ENCODE measurements at places on chromosomes 13 and 19. TPM values are rescaled to one million over a fixed set of nuclear protein-coding genes. Genes with fewer than 3 reads are reported as not detected.

The PSG11 gene
- 0.05 TPM for total RNA-seq

The S1PR5 gene
- 0.61 TPM for total RNA-seq

The NCAN gene
- 0.14 TPM for total RNA-seq

The PSG6 gene
- total RNA-seq = not detected

The FCAR gene
- 0.71 TPM for total RNA-seq

The MAP3K10 gene
- total RNA-seq = 4.8 TPM

The GZMM gene
- total RNA-seq = 57.1 TPM

The LPAR6 gene
- total RNA-seq = 73.8 TPM

The BBC3 gene
- 5.8 TPM for total RNA-seq

The MCF2L gene
- total RNA-seq = 13.0 TPM

- H3K4me1 ChIP-seq = peaks cover 3% of the 10 kb centered on the region
- no peak for DNase-seq
- no peak overlapping the region for H3K4me3 ChIP-seq
- no peaks in the 10 kb centered on the region for H3K27me3 ChIP-seq
- H3K27ac ChIP-seq = no peak overlapping the region
These were observed 27.4 kb downstream of the FPR3 start for GRCh38 chr19:51822325-51822724.

GRCh38 chr13:44088411-44088810, 208.7 kb downstream of the LACC1 start:
- no peak for DNase-seq
- H3K36me3 ChIP-seq = no peaks in the 10 kb centered on the region
- H3K4me1 ChIP-seq = no peaks in the 10 kb centered on the region

GRCh38 chr13:32431361-32431760, 3.4 kb upstream of the N4BP2L1 start:
- H3K36me3 ChIP-seq = no peaks in the 10 kb centered on the region
- no peak overlapping the region for H3K27ac ChIP-seq
- H3K4me3 ChIP-seq = no peak overlapping the region
- no peak for DNase-seq
- H3K27me3 ChIP-seq = no peaks in the 10 kb centered on the region

DNA sequence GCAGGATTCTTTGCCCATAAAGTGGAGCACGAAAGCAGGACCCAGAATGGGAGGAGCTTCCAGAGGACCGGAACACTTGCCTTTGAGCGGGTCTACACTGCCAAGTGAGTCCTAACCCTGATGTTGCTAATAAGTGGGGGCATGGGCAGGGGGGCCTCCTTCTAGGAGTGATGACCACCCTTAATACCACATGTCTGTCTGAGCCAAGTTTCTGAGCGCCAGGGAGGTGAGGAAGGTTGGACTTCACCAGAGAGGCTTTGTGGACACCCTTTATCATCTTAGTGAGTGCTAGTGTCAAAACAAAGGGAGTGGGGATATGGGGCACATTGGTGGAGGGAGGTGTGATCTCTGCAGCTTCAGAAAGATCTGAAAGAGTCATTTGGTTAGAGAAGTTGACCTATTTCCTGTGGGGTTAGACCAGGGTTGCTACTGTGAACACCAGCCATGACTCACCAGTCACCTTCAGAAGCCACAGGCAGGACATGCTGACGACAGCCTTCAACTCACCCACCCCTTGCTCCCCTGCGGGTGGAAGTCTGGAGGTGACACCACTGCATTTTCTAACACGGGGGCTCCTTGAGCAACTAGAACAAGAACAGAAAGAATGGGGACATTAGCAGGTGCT, 8.8 kb downstream of the ALOX5AP start:
- peaks cover 39% of the 10 kb centered on the region for H3K4me1 ChIP-seq
- H3K27ac ChIP-seq = peak overlapping the region; percentile 39
- peaks cover 21% of the 10 kb centered on the region for H3K36me3 ChIP-seq
- H3K4me3 ChIP-seq = no peak overlapping the region

DNA sequence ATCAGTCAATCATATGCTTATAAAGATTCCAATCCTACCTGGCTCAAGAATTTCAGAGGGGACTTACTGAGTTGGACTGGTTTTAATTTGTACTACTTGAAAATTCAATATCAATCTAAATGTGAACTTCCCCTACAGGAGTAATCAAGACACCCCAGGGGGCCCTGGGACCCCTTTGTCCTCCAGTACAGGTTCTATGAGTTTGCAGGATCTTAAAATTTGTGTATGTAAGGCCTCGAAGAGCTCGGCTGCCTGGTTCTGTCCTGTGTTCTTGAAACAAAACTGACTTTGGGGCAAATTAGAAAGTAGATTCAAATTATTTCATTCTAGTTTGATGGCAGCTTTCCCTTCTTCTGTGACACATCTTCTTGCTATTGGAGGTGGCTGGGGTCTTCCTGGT, 261.3 kb downstream of the KCNRG start:
- H3K4me1 ChIP-seq = no peaks in the 10 kb centered on the region
- no peak overlapping the region for H3K4me3 ChIP-seq
- H3K36me3 ChIP-seq = no peaks in the 10 kb centered on the region
- no peaks in the 10 kb centered on the region for H3K27me3 ChIP-seq
- DNase-seq = no peak

DNA sequence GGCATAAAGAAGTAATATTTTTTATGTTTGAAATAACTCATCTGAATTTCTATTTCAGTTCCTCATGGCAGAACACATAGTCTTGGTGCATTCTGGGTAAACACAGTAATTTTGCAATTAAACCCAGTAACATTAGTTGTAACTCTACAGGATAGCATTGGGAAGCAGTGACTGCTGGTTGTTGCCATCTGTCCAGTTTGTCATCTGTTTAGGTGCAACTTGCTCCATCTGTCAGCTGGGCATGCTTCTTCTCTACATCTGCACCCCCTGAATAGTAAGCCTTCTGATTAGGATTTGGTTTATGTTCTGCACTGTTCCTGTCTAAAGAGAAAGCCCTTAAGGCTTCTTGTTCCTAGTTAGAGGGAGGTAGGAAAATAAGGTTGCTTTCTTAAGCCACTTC, 63.5 kb upstream of the CSNK1A1L start:
- H3K4me1 ChIP-seq = no peaks in the 10 kb centered on the region
- no peak for DNase-seq
- H3K27me3 ChIP-seq = no peaks in the 10 kb centered on the region
- no peak overlapping the region for H3K4me3 ChIP-seq
- no peaks in the 10 kb centered on the region for H3K36me3 ChIP-seq
- no peak overlapping the region for H3K27ac ChIP-seq

DNA sequence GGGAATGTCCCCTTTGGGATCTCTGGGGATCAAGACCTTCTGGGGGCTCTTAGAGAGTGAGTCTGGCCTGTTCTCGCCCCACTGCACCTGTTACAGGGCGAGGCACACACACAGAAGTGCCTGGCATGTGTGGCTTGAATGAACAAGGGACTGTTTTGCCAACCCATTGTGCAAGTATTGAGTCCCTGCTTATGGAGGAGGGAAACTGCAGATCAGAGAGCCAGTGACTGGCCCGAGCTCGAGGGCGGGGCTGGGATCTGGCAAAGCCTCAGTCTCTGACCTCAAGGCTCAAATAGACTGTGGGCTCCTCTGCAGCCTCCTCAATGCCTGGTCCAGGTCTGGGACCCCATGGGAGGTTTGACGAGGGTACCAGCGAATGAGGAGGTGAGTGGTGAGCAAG, 5.5 kb downstream of the RAVER1 start:
- peaks cover 91% of the 10 kb centered on the region for H3K36me3 ChIP-seq
- no peaks in the 10 kb centered on the region for H3K27me3 ChIP-seq
- no peak overlapping the region for H3K27ac ChIP-seq
- no peak for DNase-seq
- H3K4me1 ChIP-seq = peaks cover 10% of the 10 kb centered on the region

DNA sequence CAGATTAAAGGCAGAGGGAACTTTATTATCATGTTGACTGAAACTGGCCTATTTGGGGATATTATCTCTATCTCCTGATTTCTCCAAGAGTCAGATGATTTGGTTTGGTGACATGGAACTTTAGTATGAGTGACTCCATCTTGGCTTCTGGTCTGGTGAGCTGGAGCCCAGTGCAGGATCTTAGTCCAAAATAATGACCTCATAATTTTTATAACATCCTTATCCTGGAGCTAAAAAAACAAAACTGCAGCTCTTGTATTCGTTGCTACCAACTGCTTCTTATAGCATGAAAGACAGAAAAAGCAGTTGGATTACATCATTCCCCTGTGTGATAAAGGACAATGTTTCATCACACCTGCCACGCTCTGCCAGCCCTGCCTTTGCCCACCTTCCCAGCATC, 39.3 kb upstream of the RNF17 start:
- H3K27ac ChIP-seq = no peak overlapping the region
- no peaks in the 10 kb centered on the region for H3K36me3 ChIP-seq
- H3K4me1 ChIP-seq = peaks cover 8% of the 10 kb centered on the region
- H3K27me3 ChIP-seq = no peaks in the 10 kb centered on the region
- DNase-seq = no peak

GRCh38 chr19:5112681-5113575, 144.0 kb downstream of the KDM4B start:
- no peak overlapping the region for H3K27ac ChIP-seq
- no peaks in the 10 kb centered on the region for H3K27me3 ChIP-seq
- H3K36me3 ChIP-seq = peaks cover 31% of the 10 kb centered on the region
- no peaks in the 10 kb centered on the region for H3K4me1 ChIP-seq
- no peak for DNase-seq

GRCh38 chr19:14300303-14300702, 80.9 kb upstream of the ADGRE5 start:
- no peaks in the 10 kb centered on the region for H3K4me1 ChIP-seq
- no peaks in the 10 kb centered on the region for H3K36me3 ChIP-seq
- no peak overlapping the region for H3K27ac ChIP-seq
- H3K4me3 ChIP-seq = no peak overlapping the region
- H3K27me3 ChIP-seq = peaks cover 2% of the 10 kb centered on the region
- no peak for DNase-seq

DNA sequence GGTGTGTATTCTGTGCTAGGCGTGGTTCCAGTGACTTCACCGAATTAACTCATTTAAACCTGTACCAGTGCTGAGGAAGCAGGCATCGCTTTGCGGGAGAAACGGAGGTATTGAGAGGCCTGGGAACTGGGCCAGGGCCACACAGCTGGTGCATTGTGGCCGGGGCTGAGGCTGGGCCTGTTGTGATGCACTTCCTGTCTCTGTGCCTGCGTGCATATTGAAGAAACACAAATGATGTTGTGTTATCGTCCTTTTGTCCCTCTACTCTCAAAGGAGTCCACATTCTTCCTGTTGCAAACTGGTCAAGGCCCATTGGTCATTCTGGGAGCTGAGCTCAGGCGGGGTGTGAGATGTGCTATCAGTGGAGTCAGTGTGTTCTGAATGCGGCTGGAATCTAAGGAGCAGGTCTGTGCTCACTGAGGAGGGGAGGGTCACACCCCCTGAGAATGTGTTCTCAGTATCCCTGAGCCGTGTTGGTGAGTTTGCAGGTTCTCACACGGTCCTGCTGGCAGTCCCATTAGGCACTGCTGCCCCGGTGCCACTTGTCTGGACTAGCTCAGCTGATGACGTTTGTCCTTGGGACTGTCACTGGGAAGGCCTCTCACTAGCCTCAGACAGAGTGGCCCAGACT, 62.1 kb downstream of the ARHGEF7 start:
- peaks cover 44% of the 10 kb centered on the region for H3K36me3 ChIP-seq
- H3K4me3 ChIP-seq = peak overlapping the region; percentile 7

GRCh38 chr13:71360041-71360440, 507.0 kb downstream of the DACH1 start:
- no peak overlapping the region for H3K27ac ChIP-seq
- H3K4me3 ChIP-seq = no peak overlapping the region
- H3K4me1 ChIP-seq = no peaks in the 10 kb centered on the region
- DNase-seq = no peak

- H3K27me3 ChIP-seq = no peaks in the 10 kb centered on the region
- no peaks in the 10 kb centered on the region for H3K36me3 ChIP-seq
- no peak overlapping the region for H3K27ac ChIP-seq
- no peak overlapping the region for H3K4me3 ChIP-seq
These were observed 50.7 kb downstream of the UGGT2 start for GRCh38 chr13:96002322-96003131.

DNA sequence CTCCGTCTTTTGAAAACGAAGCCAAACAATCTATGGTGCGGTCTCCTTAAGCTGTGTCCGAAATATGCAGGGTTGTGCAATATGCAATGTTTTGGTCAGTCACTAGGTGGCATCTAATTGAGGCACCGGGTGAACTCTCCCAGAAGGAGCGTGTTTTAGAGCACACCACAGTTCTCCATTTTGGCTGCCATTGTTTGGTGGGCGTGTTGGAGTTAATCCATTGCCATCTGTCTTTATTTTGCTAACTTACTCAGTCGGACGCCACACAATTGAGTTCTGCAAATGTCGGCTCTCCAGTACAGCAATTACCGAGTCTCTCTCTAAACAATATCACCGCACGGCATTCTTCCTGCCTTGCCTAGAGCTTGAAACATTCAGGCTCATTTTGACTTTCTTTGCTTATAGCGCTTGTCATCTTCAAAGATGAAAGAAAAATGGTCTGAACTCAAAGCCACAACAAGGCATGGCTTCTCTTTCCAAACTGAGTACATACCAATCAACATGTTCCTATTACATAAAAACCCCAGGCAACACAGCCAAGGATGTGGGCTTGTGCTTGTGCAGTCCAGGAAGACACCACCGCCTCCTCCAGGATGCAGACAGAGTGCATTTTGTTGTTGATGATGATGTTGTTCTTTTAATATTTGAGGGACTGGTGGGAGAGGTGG, 182.0 kb upstream of the SERP2 start:
- no peaks in the 10 kb centered on the region for H3K36me3 ChIP-seq
- H3K4me3 ChIP-seq = no peak overlapping the region
- no peak overlapping the region for H3K27ac ChIP-seq
- DNase-seq = no peak
- H3K27me3 ChIP-seq = no peaks in the 10 kb centered on the region

- peaks cover 7% of the 10 kb centered on the region for H3K4me1 ChIP-seq
- H3K4me3 ChIP-seq = no peak overlapping the region
- DNase-seq = no peak
- H3K27me3 ChIP-seq = peaks cover 9% of the 10 kb centered on the region
- no peaks in the 10 kb centered on the region for H3K36me3 ChIP-seq
These were observed 18.8 kb downstream of the UBE2L5 start for GRCh38 chr13:30440910-30441703.
